ENCODE measurements at places on chromosomes 16 and 17.

DNA sequence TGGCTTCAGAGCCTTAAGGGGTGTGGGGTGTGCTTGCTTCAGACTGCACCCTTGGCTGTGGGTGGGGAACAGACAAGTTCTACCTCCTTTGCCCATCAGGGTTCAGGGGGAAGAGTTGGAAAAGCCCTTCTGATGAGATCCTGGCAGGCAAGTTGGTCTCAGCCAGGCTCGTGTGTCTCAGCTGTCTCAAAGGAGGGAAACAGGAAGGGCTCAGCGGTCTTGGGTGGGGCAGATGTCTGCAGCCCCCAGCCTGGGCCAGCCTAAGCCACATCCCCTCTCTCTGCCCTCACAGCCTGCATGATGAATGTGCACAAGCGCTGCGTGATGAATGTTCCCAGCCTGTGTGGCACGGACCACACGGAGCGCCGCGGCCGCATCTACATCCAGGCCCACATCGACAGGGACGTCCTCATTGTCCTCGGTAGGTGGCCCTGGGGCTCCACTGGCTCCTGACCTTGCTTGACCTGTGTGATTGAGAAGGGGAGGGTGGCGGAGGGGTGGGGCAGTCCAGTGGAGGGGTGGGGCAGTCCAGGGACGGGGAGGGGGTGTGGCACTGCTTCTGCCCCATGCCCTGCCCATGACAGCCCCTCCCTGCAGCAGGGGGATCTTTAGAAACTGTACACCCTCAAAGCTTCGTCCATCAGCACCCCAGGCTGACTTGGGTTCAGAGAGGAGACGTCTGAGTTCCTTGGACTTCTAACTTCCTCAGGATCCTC lies 199.5 kb downstream of the PRKCB start:
- DNase-seq: no peak

DNA sequence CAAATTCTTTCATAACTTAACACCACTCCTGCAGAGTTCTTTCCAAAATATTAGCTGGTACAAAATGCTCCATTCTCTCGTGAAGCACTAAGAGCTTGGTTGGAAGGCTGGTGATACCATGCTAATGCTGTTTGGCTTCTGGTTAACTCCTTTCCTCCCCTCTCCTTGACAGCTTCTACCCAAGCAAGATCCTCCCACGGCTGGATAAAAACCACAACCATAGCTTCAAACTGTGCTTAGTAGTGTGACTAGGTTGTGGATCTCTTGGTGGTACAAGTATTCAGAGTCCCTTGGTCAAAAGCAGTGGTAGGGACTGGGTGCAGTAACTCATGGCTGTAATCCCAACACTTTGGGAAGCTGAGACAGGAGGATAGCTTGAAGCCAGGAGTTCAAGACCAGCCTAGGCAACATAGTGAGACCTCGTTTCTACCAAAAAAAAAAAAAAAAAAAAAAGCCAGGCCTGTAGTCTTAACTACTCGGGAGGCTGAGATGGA lies 2.3 kb downstream of the PHAF1 start:
- no peak for DNase-seq

- DNase-seq: no peak
Measured at GRCh38 chr16:19868421-19868820, 16.2 kb downstream of the GPRC5B start.

DNA sequence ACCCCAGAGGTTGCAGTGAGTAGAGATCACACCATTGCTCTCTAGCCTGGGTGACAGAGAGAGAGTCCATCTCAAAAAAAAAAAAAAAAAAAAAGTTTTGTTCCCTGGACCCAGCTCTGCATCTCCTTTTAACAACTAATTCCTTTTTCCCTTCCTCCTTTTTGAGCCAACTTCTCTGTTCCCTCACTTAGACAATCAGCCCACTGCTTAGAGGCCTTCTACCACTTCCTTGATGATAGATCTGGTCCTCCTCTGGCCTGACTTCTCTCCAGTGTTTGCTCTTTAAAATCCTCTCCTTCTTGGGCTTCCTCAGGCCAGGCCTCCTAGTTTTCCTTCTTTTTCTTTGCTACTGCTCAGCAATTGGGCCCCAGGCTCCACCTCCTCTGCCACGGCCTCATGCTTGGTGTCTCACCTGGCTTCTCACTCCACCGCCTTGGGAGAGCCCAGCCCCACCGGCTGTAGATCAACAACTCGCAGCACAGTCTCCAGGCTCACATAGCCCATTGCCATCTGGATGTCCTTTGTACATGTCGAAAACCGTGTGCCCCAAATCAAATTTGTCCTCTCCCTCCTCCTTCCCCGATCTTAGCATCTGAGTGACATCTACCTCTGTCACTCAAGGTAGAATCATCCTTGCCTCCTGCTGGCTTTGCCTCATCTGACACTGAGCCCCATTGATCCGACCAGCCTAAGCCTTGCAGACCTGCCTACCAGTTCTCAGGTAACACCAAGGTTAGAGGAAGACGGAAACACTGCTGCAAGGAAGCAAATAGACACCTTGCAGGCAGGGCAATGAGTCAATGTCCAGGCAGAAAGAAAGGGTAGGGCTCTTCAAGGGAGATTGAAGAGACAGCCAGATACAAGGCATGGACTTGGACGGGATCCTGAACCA lies 17.4 kb downstream of the ARHGAP27 start:
- DNase-seq: no peak

DNA sequence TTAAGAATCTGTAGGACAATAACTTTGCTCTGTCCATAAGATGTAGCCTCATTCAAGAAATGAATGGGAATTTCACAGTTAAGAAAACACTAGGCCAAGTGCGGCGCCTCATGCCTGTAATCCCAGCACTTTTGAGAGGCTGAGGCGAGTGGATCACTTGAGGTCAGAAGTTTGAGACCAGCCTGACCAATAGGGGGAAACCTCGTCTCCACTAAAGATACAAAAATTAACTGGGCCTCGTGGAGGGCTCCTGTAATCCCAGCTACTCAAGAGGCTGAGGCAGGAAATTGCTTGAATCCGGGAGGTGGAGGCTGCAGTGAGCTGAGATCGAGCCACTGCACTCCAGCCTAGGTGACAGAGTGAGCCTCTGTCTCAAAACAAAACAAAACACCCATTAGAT lies 19.9 kb upstream of the RSL1D1 start:
- peak; percentile 20 for DNase-seq

- peak; percentile 74 for DNase-seq
Measured at GRCh38 chr16:15498427-15499175, 64.2 kb downstream of the BMERB1 start.

- no peak for DNase-seq
Measured at GRCh38 chr17:77304051-77304745, 163.4 kb downstream of the SEC14L1 start.

- no peak for DNase-seq
Measured at GRCh38 chr16:49712542-49712941, 143.4 kb downstream of the ZNF423 start.

- peak; percentile 87 for DNase-seq
Measured at GRCh38 chr17:70040336-70040735, 34.7 kb upstream of the KCNJ16 start.

GRCh38 chr16:11181899-11182279 lies 74.1 kb downstream of the SOCS1 start:
- DNase-seq: no peak

DNA sequence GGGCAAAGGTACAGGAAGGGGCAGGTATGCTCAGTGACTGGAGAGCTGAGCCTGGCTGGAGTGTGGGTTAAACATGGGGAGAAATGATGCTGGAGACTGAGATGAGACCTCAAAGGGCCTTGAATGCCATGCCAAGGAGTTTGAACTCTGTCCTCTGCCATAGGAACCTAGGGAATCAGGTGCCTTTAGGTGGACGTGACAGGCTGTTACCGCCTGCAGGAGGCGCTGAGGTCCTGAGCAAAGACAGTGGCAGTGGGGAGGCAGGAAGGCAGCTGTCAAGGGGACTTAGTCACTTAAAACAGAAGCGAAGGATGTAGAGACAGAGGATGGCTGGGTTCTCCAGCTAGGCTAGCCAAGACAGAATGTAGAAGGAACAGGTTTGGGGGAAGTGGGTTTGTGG lies 9.1 kb downstream of the PSMB3 start:
- peak; percentile 19 for DNase-seq

Measured in HCEC 1CT (cell line).